SK-N-SH (cell line): ENCODE measurements at places on chromosomes 6 and 20.

DNA sequence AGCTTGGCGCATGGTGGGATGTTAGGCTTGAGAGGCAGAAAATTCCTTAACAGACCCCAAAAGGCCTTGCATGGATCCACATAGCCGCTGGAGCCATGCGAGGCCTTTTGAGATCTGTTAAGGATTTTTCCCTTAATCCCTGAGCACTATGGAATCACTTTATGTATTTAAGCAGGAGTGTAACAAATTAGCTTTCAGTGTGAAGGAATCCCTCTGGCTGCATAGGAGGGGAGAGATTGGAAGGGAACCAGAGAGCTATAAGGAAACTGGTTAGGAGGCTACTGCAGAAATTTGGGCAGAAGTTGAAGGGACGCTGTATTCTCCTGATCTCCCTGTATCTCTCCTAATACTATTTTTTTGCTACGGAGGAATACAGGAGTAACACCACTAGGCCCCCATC, 23.1 kb upstream of the NEDD9 start:
- DNase-seq, result no peak

- no peak for DNase-seq
Observed at GRCh38 chr6:169454204-169454871, 200.7 kb upstream of the THBS2 start.

DNA sequence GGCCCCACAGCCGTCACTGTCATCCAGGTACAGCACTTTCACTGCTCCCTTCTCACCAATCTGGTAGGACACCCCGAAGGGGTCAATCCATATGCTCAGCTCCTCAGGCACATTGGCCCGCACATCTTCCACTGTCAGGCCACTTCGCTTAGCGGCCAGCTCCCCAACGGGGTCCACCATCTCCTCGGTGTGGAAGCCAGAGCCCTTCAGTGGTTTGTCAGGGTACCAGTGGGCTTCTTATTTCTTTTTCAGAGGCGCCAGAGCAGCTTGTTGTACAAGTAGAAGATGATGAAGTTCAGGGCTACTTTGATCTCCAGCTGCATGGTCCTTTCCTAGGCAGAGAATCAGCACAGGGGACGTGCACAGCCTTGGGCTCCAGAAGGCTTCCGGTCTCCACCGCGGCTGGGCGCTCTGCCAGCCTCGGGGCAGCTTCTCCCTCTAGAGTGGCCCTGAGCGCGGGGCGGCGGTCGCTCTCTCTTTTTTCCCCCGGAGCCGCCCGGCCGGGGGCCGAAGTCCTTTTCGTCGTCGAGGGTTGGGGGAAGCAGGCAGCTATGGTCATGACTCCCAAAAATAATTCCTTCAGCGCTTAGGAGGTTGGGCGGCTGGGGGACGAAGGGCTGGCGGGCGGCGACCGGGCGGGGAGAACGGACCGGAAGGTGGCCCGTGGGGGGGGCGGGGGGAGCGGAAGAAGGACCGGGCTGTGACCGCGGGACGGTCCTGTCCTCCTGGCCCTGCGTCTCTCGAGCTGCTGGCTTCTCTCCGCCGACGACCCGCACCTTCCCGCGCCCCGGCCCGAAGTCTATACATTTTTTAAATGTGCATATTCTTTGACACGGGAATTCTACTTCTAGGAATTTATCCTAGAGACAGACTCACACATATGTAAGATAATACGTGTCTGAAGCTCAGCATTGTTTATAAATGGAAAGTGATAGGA, 6.5 kb upstream of the ZSCAN9 start:
- DNase-seq, result peak; percentile 93

DNA sequence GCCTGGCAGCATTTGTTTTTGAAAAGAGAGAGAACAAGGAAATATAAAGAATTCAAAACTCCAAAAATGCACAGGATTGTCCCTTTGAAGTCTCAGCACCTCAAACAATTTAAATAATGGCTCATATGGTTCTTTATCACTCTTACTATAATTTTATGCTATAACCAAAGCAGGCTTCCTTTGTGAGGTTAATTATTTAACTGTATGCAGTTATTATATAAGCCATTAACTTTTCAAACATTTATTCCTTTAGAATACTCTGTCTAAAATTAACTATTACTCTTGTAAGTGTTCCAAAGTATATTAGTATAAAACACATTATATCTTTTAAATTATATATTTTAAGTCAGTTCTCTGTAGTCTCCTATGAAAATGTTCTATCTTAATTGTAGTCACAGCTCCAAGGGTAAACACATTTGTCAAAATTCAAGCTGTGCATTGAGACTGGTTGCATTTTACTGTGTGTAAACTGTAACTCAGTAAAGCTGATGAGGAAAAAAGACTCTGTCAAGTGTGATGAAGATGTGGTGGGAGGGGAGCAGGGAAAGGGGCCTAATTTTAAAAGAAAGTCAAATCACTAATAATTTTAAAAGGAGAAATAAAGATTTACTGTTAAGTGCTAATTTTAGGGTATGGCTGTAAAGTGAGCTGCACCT, 20.0 kb upstream of the PLAGL1 start:
- no peak for DNase-seq

- DNase-seq, result no peak
Observed at GRCh38 chr20:61798632-61799031, 267.0 kb downstream of the TAF4 start.

DNA sequence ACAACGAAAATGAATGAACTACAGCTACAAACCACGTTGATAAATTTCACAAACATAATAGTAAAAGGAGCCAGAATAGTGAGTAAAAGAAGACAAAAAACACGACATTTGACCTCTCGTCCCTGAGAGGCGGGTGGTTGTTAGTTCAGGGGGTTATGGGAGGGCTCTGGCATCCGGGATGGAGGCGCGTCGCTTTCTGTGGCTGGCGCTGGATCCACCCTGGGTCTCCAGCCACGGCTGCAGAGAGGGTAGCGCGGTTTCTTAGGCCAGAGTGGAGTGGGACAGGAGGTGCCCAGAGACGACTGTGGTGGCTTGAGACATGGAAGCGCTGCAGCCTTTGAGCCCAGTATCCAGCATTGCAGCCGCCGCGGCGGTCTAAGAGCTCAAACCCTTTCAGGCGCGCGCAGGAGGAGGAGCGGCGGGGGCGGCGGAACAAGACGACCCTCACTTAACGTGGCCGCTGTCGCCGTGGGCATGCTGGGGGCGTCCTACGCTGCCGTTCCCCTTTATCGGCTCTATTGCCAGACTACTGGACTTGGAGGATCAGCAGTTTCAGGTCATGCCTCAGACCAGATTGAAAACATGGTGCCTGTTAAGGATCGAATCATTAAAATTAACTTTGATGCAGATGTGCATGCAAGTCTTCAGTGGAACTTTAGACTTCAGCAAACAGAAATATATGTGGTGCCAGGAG, 3.7 kb upstream of the ZSCAN23 start:
- peak; percentile 60 for DNase-seq

DNA sequence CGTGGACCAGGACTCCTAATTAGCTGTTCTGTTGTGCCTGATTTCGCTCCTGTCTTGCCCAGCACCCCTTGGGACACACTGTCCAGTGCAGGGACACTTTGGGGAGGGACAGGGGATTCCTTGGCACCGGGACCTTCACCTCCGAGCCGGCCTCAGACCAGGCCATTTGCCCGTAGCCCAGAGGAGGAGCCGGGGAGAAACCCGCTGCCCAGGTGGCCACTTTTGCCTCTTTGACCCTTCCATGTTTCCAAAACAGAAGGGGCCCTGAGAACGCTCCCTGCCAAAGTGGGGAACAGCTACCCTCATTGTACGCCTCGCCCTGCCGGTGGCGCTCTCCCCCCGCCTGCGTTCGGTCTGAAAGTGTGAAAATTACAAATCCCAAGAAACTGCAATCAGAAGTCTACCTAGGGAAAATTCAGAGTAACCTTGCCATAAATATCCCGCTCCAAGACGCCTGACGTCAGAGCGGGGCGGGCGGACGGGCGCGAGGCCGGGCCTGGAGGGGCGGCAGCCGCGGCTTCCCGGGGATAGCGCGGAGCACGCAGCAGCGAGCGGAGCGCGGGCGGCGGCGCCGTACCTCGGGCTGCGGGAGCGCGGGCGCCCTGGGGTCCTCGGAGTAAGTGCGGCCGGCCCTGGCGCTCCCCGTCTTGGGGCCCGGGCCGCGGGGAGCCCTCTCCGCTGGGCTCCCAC, at the start of gene DAAM2:
DAAM2 (plus strand) TSS at position 527 of the 690 bp plus-strand sequence. CDS start 63,927 bp downstream, outside the sequence.
- peak; percentile 81 for DNase-seq
